CMK (cell line): ENCODE measurements at places on chromosomes 5 and 9.

- DNase-seq = no peak
These were observed 117.4 kb downstream of the MAT2B start for GRCh38 chr5:163622799-163623198.

DNA sequence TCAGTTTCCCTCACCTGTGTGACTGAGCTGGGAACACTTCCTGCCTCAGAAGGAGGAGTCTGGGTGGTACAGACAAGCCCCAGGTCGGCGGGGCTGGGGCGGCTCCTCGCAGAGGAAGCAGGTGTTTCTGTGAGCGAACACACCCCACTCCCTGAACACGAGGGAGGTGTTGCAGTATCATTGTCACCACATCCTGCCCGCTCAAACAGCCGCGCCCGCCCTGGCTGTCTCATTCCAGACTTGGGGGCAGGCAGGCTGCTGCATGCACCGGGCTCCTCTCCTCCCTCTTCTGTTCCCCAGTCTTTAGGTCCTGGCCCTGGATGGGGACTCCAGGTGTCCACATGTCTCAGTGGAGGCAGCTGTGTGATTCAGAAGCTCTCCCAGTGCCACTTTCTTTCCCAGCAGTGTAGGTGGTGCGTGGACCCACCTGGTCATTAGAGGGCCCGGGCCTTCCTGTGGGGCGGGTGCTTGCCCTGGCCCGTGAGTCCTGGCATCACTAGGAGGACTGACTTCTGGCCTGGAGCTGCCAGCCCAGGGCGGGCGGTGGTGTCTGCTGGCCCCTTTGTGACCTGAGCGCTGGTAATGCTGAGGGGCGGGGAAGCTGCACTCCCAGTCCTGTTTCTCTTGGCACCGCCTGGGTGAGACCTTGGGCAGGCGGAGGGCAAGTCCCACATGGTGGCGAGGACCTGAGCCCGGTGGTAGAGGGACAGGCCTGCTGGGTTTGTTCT, 18.3 kb upstream of the PHYHD1 start:
- DNase-seq = no peak

DNA sequence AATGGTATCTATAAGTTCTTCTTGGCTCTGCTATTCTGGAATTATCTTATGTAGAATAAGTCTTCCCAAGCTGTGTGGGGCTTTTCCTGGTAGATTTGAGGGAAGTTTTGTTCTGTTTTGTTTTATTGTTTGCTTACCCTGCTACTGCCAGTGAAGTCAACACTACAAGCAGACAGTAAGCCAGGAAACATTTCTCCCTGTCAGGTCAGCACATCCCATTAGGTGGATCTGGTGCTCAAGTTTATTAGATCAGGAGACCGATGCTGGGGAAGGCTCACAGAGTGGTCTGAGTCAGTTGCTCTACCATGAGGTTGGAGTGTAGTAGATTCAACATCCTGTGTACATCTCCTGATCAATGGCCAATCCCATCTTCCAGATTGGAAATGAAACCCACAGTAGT, 79.1 kb downstream of the ADRB2 start:
- no peak for DNase-seq

DNA sequence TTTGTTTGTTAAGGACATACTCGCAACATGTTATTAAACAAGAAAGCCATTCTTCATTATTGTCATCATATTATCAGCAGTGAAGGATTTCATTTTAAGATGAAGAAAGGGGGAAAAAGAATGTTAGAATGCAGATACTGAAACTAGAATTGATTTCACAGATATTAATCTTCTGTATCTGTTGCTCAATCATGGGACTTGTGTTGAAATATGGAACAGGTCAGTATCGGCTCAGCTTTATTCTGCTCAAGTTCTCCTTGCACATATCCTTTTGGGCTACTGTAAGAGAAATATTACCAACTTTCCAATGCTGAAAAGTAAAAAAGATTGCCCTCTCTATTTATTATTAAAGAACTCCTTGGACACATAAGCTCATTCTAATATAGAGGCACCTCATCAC, 13.8 kb upstream of the ANXA1 start:
- no peak for DNase-seq

- DNase-seq = no peak
These were observed 3.7 kb upstream of the PAPPA start for GRCh38 chr9:116149844-116150243.

DNA sequence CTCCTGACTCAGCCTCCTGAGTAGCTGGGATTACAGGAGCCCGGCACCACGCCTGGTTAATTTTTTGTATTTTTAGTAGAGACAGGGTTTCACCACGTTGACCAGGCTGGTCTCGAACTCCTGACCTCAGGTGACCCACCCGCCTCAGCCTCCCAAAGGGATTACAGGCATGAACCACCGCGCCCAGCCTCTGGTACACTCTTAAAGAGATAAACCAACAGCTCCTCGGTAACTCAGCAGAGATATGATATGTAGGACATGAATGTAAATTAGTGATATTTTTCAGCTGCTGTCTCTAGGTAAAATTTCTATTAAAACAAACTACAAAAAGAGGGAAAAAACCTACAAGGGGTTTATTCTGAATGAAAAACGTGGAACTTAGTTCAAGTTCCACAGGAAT, 42.8 kb upstream of the HK3 start:
- no peak for DNase-seq

DNA sequence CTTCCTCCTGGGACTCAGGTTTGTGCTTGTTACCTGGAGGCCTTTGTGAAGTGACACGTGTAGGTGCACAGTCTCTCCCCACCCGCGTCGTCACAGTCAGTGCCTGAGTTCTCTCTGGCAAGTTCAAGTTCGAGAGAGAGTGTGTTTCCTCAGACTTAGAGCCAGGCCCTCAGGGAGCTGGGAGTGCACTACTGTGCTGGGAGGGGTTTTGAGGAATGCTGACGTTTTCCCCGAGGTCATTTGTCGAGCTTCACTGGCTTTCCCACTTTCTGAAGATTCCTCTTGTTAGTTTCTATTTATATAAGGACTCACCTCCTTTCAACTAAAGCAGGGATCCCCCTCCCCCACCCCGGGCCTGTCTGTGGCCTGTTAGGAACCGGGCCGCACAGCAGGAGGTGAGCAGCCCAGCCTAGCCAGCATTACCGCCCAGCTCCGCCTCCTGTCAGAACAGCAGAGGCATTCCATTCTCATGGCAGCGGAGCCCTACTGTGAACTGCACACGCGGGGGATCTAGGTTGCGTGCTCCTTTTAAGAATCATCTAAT, 209.2 kb downstream of the DIRAS2 start:
- no peak for DNase-seq
